CD4-positive, alpha-beta T cell treated with Interleukin-6 for 4 hours (primary cell): ENCODE measurements at places on chromosomes 1 and 21.

DNA sequence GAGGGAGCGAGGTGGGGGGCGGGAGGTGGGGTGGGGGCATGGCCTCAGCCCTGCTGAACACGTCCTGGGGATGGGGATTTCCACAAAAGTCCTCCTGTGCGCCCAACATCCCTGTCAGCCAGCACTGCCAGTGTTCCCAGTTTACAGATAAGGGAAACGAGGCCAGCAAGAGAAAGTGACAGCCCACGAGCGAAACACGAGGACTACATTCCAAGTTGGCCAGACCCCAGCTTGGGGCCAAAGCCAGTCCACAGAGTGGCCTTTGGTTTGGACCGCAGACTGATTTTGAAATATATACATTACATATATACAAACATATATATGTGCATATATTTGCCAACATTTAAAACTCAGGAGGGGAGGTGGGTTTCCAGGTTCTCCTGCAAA lies 5.0 kb downstream of the FBXO2 start:
- no peak for DNase-seq

DNA sequence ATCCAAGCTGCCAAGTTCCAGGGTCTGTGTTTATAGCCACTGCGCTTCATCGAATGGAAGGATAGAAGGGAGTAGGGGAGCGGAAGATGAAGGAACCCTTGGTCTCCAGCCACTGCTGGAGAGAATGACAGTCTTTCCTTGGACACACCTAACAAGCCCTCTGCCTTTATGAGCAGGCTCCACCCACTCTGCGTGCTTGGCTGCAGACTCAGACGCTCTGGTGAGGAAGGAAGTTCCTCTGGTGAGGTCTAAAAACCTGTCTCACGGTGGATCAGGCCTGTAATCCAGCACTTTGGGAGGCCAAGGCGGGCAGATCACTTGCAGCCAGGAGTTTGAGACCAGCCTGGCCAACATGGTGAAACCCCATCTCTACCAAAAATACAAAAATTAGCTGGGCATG lies 55.4 kb downstream of the MATN1 start:
- DNase-seq = no peak

GRCh38 chr1:221711656-221712055 lies 30.2 kb downstream of the DUSP10 start:
- DNase-seq = no peak

DNA sequence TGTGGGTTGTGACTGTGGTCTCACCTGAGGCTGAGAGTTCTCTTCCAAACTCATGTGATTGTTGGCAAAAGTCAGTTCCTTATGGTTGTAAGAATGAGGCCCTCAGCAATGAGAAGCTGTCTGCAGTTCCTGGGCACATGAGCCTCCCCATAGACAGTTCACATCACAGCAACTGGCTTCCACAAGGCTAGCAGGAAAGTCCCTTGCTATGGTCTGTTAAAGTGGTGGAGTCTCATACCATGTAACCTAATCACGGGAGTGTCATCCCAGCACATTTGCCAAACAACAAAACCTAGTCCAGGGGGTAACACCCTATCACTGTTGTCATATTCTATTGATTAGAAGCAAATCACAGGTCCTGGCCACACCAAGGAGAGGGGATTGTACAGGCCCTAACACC lies 163.8 kb downstream of the BACH1 start:
- DNase-seq = no peak

- DNase-seq = no peak
Measured at GRCh38 chr1:36803868-36804570, 230.3 kb downstream of the GRIK3 start.

DNA sequence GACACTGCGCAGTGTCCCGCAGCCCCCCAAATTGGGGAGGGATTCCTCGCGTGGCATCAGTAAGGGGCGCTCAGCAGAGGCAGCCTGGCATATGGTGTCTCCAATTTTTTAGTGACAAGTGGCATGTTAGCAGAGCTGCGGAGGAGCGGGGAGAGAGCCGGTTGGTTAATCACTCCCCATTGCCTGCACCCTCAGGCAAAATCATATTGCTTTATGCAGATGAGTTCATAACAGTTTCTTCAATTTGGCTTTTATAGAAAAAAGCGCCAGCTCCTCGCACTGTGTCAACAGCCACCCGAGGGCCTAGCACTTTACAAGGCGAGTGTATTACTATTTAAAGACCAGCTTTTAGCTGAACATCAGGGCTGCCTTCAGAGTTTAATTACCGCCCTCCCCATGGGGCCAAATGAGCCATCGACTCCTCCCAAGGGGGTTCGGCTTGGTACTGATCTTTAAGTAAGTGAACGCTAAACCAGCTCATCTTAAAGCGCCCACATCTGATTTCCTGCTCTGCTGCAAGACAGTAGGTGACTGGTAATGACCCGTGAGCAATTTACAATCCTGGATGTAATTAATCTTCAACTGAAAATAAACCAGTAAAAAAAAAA lies 298.9 kb downstream of the DSCAM start:
- no peak for DNase-seq

DNA sequence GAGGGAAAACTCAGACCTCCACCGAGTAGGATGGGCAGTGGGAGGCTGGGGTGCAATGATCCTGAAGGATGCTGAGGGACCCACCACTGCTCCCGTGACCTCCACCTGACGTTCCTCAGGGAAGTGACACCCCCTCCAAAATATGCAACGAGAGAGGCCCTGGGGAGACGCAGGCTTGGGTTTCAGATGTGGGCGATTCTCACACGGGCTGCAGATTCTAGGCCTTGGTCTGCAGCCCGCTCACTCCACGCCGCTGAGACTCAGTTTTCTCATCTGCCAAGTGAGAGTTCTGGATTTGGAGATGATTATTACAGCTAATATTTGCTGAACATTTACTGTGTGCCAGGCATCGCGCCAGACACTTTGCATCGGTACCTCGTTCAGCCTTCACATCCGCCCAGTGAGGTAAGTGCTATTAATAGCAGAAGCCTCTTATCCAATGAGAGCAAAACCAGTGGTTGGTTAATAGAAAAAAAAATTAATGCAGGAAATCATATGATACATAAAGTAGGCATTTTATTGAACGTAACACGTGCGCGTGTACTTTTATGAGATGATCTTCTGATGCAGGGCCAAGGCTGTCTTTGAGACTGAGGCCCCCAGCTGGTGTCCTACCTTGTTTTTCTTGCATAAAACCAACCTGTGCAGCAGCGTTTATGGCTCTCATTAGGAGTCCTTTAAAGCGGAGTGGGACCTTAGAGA lies 102.0 kb upstream of the RUNX3 start:
- DNase-seq = peak; percentile 76

GRCh38 chr1:23156940-23157339 lies 11.7 kb downstream of the LUZP1 start:
- no peak for DNase-seq
